Renal cortex interstitium (tissue), 15 donors: ENCODE measurements at places on chromosomes 2 and 18.

DNA sequence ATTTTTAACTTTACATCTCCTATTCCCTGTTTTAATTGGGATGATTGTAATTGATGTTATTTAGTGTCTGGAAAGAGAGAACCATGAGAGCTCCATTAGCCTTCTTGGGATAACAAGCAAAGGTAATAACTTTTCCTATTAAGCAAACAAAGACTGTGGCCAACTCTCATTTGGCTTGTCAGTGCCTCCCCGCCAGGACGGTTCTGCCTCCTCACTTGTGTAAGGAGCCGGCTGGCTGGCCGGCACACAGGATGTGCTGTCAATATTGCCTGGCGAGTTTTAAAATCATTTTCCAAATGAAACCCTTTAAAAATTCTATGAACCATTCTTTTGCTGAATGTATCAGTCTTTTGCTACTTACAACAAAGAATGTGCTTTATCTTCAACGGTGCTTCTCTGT, 898.3 kb downstream of the CPS1 start:
- no peak for DNase-seq

DNA sequence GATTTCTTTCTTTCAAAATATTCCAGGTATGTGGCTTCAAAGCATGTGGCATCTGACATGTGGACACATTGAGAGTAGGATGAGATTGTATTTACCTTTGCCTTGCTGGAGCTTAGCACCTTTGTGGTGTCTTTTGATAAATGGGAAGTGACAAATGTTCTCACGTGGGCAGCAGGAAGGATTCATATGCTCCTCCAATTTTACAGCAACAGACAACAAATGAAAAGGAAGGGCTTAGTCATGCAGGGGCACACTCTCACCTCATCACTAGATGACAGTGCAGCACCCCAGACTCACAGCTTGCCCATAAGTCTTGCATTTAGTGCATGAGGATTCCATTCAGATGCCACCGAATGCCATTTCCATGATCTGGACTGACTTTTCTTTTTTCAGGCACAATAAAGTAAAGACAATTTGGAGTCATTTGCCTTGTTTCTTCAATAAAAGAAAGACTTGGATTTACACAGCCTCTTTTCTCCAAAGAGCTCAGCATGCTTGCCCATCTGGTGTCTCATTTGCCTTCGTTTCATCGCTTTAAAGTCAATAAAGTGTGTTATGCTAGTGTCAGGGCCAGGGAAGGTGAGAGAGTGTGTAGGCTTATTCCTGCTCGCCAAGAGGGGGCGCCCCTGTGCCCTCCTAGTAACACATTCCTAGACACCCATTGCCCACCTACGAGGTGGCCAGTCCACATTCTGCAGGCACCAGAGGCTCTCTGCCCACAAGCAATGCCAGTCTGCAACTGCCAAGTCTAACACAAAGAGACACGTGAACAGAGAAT, 39.6 kb upstream of the DAPL1 start:
- no peak for DNase-seq

DNA sequence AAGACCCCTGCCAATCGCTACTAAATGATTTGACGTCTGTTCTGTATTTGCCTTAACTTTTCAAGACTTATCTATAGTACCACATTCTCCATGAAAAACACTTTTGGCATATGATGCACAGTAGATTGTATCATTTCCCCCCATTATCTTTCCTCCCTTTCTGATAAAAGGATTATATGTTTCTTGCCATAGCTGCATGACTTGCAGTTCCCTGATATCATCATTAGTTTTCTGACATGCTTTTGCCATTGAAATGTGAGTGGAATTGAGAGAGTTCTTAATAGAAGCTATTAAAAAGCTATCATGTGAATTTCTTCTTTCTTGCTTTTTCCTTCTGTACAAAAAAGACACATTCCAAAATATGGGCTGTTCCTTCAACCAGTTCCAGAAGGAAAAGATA, 130.3 kb downstream of the TMEFF2 start:
- DNase-seq = no peak

GRCh38 chr18:73758446-73758845, 389.2 kb downstream of the FBXO15 start:
- no peak for DNase-seq

DNA sequence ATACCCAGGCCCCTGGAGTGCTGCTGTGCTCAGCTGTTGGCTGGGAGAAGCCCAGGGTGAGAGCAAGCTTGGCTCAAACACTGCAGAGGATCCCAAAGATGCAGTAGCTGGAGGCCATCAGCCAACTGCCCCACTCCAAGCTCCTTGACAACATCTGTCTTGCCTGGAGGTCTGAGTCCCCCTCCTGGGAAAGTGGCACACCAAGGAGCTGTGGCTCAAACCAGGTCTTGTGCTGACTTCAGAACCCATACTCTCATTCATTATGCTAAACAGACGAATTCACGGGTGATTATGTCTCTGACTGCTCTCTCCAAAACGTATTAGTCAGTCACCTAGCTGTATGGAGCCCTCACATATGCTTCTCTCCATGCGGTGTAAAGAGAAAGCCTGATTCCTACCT, 206.1 kb downstream of the TTC32 start:
- DNase-seq = no peak

GRCh38 chr2:129877795-129878775, 101.4 kb upstream of the RAB6C start:
- DNase-seq = peak; percentile 66

GRCh38 chr2:68425503-68425902, 41.6 kb downstream of the FBXO48 start:
- no peak for DNase-seq

DNA sequence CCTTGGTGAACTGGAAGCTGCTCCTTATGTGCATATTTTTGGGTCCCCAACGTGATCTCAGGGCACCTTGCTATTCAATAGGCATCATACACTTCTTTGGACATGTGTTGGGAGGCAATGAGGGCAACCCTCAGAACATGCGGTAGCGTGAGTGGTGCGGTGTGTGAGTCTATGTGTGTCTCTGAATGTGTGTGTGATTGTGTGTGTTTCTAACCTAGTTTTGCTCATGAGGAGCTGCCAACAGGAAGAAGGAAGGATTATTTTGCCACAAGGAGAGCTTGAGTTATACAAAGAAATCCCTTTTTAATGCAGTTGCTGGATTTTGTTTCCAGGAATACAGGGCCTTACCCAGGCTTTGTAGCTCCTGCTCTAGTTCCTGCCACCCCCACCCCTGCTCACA, 75.8 kb upstream of the ITGA6 start:
- DNase-seq = no peak

GRCh38 chr2:48715956-48716355, 39.6 kb downstream of the LHCGR start:
- DNase-seq = no peak

- no peak for DNase-seq
These were observed 163.1 kb upstream of the KLHL29 start for GRCh38 chr2:23221901-23222300.

- peak; percentile 19 for DNase-seq
These were observed 207.9 kb downstream of the ARL4C start for GRCh38 chr2:234288974-234289455.

- no peak for DNase-seq
These were observed 16.6 kb downstream of the SMC6 start for GRCh38 chr2:17736989-17737388.

DNA sequence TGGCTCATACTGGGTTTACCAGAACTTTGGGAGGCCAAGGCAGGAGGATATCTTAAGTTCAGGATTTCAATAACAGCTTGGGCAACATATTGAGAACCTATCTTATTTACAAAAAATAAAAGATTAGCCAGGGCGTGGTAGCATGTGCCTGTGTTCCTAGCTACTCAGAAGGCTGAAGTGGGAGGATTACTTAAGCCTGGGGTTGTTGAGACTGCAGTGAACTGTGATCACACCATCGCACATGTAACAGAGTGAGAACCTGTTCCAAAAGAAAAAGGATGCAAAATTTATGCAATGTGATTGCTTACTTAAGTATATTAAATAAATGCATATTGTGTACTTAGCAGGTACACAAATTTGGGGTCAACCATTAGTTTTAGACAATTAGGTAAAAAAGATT, 768.9 kb upstream of the CDH7 start:
- no peak for DNase-seq

- no peak for DNase-seq
These were observed 245.9 kb downstream of the METTL4 start for GRCh38 chr18:2325308-2325849.

DNA sequence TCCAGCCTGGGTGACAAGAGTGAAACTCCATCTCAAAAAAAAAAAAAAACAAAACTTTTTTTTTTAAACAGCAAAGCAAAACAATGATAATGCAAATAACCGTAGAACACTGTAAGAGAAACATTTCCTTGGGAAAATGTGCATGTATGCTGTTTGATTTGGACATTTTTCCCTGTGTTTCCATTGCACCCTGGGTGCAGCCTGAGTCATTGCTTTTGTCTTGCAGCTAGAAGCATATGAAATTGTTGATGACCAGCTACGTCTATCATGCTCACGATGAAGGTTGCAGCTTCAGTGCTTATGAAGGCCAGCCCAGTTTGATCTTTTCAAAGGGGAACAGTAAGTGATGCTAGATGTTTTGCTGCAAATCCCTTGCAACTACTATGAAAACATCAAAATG, 41.5 kb downstream of the MOGAT1 start:
- no peak for DNase-seq

DNA sequence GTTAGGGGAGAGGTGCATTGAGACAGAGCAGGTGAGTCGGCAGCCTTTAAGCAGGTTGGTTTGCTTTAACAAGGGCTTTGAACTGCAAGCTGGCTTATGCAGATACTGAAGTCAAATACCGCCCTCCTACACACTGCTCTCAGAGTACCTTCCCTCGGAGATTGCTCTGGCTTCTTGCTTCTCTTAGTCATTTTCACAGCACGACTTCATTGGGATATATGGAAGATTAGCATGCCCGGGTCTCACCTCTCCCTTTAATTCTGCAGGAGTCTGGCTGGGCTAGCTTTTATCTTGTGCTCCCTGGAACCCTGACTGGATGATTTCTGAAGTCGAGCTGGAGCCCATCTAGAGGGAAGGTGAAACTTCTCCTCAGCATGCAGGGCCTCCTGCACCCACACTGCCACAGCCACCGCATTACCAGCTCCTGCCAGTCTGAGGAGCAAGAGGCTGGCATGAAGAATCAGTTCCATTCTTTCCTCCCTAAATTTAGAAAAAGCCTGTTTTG, 395.5 kb upstream of the HNRNPA3 start:
- DNase-seq = no peak

- DNase-seq = no peak
These were observed 84.5 kb downstream of the LONRF2 start for GRCh38 chr2:100237770-100238169.

- no peak for DNase-seq
These were observed 18.1 kb downstream of the NETO1 start for GRCh38 chr18:72849671-72850070.

- DNase-seq = no peak
These were observed 292.6 kb downstream of the FSIP2 start for GRCh38 chr2:186031229-186031628.

GRCh38 chr2:235535423-235536130, 41.7 kb downstream of the AGAP1 start:
- DNase-seq = no peak

- DNase-seq = no peak
These were observed 241.0 kb upstream of the RBBP8 start for GRCh38 chr18:22691946-22692710.

DNA sequence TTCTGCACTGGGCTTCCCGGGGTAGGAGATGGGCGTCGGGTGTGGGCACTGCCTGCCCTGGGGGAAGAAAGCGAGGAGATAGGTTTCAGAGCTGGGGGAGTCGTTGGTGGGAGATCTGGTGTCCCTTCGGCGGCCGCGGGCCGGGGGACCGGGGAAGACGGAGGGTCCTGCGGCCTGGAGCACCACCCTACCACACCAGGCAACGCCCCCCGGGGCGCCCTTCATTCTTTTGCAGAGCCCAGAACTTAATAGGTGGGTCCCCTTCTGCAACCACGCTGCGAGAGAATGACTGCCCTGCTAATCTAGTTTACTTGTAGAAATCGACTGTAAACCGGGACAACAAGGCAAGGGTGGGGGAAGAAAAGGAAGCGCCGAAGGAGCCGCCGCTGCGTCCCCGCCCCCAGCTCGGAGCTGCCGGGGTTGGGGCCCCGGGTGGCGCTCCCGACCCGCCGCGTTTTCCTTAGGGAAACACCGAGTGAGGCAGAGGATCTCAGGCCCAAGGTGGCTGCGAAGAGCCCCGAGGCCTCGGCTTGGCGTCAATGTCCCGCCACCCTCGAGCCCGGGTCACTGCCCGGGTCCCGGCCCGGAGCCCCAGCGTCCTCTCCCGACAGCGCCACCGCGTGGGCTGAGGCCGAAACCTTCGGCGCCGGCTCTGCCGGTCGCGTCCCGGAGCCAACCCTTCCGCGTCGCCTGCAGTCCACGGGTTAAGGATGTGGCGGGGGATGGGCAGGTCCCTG, 5.4 kb upstream of the SATB2 start:
- DNase-seq = no peak

GRCh38 chr2:64639691-64640090, 14.0 kb downstream of the SERTAD2 start:
- no peak for DNase-seq

DNA sequence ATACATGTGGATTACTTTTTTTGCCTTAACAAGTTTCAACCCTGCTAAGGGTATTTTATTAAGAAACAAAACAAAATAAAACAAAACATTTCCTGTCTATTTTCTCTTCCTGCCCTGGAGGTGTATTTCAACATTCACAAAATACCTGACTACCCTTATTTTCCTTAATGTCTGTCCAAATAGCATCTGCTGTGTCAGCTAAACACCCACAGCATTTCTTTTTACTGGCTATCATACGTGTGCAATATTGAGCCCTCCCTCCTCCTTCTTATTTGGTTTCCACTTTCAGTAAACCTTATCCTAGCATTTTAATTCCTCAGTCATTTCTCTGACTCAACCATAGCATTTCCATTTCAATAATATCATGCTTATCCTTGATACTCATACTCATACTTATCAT, 1420.0 kb upstream of the ZEB2 start:
- no peak for DNase-seq

GRCh38 chr2:176088048-176088936, 4.2 kb upstream of the HOXD13 start:
- no peak for DNase-seq

DNA sequence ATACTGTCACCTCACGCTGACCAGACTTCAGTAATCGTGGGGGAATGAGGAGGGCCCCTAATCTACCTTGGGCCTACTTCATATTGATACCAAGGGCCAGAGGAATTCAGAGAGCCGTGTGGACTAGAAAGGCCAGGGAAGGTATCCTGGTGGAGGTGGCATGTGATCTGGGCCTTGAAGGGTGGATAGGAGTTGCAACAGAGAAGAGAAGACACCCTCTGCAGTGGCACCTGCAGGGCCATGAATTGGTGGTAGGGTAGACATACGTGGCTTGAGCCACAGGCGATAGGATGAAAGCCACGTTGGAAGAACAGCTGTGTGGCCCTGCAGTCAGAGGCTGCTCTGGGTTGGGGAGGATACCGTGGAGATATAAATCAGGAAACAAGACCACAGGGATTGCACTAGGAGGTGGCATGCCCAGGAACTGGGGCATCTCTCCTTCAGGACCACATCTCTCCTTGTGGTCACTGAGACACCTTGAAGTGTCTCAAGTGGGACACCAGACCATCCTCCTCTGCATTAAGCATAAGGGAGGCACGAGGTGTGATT, 141.4 kb downstream of the CYP26B1 start:
- DNase-seq = no peak

- no peak for DNase-seq
These were observed 123.5 kb upstream of the FOSL2 start for GRCh38 chr2:28269019-28269784.

GRCh38 chr18:5982332-5982731, 87.0 kb upstream of the TMEM200C start:
- DNase-seq = no peak

- no peak for DNase-seq
These were observed 113.0 kb downstream of the TGFA start for GRCh38 chr2:70440621-70441020.

GRCh38 chr2:218322768-218323525, 30.6 kb upstream of the TMBIM1 start:
- DNase-seq = peak; percentile 90
